CD4-positive, alpha-beta T cell treated with Interleukin-10 for 1 hour (primary cell): ENCODE measurements at places on chromosomes 5 and 9.

GRCh38 chr5:33275391-33275790 lies 165.4 kb upstream of the TARS1 start:
- no peak for DNase-seq

- no peak for DNase-seq
Measured at GRCh38 chr5:15740383-15740782, 240.4 kb downstream of the FBXL7 start.

GRCh38 chr5:153367466-153367865 lies 123.0 kb upstream of the GRIA1 start:
- no peak for DNase-seq

DNA sequence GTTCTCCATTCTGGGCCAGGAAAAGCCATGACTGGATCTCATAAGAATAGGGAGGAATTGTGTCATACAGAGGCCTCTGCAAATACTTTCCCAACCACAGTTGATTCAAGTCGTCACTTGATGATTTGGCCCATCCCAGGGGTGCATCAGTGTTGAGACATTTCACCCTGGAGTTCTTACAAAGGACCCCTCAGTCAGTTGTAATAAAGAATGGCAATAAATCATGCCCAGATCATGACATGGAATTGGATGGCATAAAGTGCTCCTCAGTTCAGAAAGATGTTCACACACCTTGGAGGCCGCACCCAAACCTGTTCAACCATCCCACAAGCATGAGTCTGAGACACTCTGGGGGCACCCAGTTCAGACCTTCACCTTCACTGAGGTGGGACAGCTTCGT lies 168.1 kb downstream of the NR3C1 start:
- no peak for DNase-seq

- DNase-seq: no peak
Measured at GRCh38 chr5:118832974-118833373, 155.4 kb downstream of the DTWD2 start.

- no peak for DNase-seq
Measured at GRCh38 chr5:1755321-1755949, 44.2 kb downstream of the MRPL36 start.

DNA sequence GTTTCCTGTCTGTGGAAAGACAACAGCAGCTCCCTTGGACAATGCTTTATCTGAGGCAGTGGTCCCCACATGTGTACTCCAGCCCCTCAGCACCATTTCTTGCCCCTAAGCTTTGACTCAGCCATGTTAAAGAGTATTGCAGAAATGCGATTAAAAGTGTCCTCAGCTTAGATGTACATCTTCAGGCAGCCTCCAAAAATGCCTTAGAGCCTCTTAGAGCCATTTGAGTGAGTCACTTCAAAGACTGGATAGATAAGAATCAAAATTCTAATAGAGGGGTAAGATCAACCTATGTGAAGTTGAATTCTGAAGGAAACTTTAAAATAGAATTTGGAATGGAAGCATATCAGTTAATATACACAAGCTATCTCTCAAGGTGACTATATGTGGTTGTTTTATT lies 296.3 kb downstream of the ADAMTS6 start:
- DNase-seq: no peak

- DNase-seq: no peak
Measured at GRCh38 chr9:34334337-34334824, 5.0 kb downstream of the NUDT2 start.

DNA sequence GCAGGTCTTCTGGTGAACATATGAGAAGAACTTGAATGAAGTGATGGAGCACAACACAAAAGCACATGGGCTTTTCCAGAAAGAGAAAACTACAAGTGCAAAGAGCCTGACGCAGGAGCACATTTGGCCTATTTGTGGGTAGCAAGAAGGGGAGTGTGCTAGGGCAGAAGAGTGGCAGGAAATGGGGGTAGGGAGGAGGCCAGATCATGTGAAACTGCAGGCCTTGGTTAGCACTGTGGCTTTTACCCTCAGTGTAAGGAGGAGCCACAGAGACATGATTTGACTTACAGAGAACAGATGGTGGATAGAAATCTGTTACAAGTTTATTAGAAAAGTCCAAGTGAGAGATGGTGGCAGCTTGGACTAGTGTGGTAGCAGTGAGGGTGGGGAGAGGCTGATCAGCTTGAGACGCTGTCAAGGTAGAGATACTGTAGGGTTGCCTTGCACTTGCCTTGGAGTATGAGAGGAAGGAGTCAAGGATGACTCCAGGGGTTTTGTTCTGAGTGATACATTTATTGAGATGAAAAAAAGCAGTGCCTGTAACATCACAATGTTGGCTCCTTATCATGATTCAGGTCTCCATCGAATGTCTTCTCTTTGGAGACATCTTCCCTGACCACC lies 126.7 kb downstream of the PPP2R2B start:
- peak; percentile 78 for DNase-seq

GRCh38 chr5:143143973-143144372 lies 259.5 kb downstream of the NR3C1 start:
- no peak for DNase-seq

GRCh38 chr9:37921168-37921510 lies 17.2 kb upstream of the SLC25A51 start:
- no peak for DNase-seq

GRCh38 chr5:40738502-40738901 lies 17.3 kb downstream of the TTC33 start:
- no peak for DNase-seq

DNA sequence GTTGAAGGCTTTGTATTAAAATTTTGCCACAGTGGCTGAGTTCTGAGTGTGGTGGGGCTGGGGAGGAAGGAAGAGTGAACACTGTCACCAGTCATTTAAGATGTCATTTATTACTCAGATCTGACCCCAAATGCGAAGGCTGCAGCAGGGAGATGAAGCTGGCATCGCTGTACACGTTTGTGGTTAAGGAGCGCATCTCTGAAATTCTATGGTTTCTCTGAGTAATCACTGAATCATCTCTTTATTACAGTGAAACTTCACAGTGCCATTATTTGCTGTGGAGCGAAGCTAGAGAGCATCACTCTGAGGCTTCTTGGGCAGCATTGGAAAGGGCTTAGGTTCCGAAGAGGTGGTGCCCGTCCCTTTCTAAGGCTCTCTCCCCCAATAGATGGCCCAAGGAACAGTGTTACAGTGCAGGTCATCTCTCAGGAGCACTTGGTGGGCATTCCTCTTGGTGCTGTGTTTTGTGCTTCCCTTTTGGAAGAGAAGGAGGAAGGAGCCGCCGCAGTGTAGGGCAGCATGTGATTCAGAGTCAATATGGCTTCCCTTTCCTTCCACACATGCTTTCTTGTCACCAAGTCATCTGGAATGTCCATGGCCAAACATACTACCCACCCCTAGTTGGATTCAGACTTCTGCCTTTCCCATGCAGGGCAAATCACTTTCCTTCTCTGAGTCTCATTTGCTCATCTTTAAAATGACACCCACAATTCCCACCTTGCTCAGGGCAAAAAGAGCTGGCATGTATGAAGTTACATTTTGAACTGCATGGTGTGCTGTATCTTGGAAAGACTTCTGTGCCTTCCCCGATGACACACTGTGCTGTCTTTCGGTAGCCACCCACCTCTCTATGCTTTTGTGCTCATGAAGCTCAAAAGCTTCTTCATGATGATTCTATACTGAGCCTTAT lies 9.3 kb upstream of the TEX48 start:
- DNase-seq: peak; percentile 56

DNA sequence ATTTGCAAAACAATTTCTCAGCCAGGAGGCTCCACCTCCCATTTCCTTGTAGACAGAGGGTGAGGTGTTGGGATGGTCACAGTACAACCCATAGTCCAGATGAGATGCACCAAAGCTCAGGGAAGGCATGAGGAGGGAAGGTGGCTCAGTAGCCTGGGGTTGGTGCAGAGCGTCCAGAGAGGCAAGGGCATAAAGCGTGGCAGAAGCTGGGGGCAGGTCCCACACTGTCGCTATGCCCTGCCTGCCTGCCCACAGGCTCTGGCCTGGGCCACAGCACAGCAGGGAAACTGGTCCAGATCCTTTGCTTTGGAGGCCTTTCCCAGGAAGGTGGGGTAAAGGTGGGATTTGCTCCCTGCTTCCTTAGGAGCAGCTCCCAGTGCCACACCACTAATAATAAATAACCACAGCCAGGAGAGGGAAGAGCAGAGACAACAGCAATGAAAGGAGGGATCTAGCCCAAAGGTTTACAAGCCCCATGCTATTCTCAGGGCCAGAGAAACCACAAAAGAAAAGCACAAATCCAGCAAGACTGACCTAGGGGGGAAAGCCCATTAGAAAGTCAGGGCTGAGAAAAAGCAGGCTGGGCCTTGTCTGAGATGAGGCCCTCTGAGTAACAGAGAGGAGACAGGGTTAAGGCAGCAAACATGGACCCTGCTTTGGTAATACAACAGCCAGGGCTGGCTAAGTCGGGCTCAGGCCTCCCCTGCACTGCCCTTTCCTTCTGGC lies 27.2 kb downstream of the PCDHGC5 start:
- no peak for DNase-seq

DNA sequence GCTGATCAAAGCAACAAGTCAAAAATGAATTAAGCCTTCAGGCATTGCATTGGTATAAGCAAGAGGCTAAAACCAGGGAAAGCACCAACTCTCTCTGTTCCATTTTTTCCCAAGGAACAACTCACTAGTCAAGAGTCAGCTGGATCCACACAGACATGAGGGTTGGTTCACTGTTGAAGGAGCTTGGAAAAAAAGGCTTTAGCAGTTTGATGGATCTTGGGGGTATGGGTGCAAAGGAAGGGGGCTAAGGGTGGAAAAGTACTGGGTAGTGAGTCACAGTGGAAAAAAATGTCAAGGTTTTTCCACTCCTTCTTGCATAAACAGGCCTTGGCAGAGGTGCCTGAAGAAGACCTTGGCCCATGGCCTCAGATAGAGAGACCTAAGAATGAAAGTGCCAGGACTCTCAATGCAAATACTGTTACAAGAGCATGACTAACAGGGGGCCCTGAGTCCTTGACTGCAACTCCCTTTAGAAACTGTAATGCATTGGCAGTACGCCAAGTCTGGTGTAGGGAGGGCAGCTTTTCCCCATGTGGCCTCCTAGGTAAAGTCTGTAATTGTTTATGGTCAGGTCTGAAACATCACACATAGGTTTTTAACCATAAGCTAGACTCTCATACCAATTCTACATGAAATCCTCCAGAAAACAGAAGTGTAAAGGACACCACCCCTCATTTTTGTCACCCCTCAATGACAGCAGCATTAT lies 23.7 kb downstream of the ACTL7A start:
- no peak for DNase-seq

GRCh38 chr9:77820293-77820954 lies 172.3 kb upstream of the GNA14 start:
- DNase-seq: no peak

DNA sequence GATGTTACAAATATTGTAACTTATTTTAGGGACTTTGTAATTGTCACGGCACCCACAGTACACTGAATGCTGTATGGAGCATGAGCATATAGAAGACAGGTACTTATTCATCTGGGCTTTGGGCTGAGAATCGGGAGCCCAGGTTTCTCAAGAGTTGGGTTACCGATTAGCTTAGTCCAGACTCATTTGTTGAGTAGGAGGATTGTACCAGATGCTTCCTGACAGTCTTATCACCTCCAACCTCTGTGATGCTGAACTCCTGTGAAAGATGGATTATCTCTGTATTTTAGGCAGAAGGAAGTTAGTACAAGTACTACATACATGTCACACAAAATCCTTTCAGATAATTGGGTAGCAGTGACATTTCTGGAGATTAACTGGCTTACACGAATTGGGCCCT lies 79.2 kb downstream of the SV2C start:
- DNase-seq: no peak

DNA sequence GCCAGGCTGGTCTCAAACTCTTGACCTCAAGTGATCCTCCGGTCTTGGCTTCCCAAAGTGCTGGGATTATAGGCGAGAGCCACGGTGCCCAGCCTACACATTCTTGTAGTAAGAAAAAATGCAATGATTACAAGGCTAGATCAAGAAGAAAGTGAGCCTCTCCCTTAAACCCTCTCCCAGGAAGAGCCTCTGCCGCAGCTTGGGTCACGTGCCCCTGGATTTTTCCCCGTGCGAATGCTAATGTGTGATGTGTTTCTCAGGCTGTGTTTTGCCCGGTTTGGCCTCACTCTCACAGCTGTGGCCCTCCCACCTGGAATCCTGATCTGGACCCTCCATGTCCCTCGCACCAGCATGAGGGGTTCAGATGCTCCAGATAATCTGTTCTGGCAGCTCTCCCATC lies 6.9 kb downstream of the PLPP7 start:
- DNase-seq: no peak

GRCh38 chr5:119864286-119864685 lies 234.9 kb downstream of the FAM170A start:
- DNase-seq: no peak

GRCh38 chr5:139763280-139763929 lies 32.2 kb upstream of the PSD2 start:
- no peak for DNase-seq

GRCh38 chr5:13606051-13606450 lies 338.4 kb downstream of the DNAH5 start:
- DNase-seq: no peak

GRCh38 chr5:132426525-132427138 lies 57.1 kb downstream of the SLC22A5 start:
- DNase-seq: peak; percentile 69

- no peak for DNase-seq
Measured at GRCh38 chr5:135208903-135209721, 175.1 kb upstream of the PITX1 start.

DNA sequence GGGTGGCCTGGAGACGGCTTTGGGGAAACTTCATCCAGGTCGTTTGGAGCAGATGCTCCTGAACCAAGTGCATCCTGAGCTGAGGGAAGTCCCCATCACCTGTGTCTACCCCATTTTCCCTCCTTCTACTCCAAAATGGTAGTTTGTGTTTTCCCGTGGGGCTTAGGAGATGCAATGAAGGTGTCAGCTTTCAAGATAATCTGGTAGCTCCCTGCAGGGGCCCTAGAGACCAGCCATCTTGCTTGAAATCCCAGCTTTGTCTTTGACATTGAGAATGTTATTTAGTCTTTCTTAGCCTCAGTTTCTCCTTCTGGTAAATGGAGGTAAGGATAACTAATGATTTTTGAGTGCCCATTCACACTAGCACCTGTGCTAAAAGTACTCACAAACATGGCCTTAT lies 77.4 kb downstream of the WWC1 start:
- DNase-seq: no peak

GRCh38 chr5:108339220-108339619 lies 42.7 kb downstream of the FBXL17 start:
- DNase-seq: no peak
